AG04449 (cell line): ENCODE measurements at places on chromosomes 7 and 10.

DNA sequence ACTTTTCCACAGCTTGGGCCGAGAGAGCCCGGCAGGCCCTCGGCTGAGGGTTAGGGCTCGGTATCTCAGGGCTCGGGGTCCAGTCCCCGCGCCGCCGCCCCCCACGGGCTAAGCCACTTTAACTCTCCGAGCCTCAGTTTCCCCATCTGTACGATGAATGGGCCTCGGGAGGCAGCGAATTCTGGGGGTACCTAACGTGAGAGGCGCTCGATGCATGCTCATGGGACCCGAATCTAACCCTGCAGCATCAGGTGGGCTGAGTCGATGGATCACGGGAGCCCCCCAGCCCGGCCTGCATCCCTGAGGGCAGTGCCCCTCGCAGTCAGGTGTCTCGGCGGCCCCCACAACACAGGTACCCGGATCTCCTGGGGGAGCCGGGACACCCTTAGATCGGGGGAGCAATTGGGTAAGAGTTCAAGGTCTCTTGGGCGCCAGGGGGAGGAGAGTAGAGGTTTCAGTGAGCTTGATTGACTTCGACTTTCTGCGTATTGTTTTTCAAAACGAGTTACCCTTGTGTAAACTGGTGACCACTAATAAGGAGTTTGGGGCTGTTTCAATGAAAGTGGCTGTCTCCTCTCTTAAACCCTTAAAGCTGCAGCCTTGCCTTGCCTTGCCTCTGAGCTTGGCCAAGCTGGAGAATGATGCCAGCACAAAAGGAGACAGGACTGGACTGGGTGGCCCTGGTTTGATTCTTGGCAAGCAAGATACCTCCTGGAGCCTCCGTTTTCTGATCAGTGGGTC, 631 bp downstream of the POR start:
- no peak for DNase-seq

DNA sequence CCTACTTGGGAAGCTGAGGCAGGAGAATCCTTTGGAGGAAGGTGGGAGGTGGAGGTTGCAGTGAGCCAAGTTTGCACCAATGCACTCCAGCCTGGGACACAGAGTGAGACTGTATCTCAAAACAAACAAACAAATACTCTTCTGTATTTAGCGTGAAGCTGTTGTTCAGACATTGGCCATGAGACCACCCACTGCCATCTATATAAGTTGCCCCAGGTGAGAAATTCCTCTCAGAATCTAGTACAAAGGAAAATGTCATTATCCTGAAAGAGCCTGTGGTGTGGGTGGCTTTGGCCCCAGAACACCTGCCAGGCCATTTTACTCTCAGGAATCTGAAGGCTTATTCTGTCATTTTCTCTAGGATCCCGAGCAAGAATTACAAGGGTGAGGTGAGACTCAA, 4.0 kb upstream of the FRMD4A start:
- DNase-seq = no peak

GRCh38 chr10:66586073-66586472, 339.8 kb upstream of the LRRTM3 start:
- no peak for DNase-seq

DNA sequence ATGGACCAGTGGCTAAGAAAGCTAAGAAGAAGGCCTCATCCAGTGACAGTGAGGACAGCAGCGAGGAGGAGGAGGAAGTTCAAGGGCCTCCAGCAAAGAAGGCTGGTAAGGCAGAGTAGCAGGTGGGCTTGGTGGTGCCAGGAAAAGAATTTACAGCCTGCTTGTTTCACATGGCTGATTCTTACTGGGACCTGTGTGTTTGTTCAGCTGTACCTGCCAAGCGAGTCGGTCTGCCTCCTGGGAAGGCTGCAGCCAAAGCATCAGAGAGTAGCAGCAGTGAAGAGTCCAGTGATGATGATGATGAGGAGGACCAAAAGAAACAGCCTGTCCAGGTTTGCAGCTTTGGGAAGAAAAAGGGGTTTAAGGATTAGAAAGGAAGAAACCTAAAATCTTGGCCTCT, 5.0 kb downstream of the NOLC1 start:
- no peak for DNase-seq

DNA sequence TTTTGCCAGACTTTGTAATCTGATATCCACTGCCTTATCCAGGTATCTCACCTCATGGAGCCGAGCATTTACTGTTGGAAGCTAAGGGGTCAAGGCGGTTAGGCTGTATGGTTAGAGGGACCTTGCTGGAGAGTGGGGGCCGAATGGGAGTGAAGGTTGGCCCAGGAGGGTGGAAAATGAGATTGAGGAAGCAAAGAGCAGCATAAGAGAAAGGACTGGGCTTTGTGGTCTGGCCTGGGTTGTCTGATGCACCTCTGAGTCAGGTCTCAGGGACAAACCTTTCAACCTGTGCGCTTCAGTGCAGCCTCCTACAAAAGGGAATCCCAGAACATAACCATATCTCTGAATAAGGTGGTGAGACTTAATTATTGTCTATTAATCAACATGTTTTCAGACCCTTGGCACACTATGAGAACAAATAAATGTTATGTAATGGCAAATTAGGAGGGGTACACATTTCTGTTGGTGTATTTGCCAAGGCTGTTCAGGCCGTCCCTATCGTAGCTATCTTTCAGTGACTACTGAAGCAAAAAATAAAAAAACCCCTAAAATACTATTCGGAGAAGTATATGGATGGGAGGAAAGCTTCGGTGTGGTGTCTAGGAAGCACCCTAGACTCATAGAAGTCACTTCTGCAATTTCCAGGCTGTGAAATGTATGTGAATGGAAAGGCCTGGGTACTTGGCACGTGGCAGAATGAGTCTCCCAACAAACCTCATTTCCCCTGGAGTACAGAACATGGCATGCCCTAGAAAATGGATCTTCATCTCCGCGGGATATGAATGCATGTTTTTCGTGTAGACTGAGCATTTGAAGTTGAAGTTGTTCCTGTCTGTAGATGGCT, 4.3 kb downstream of the CAMK1D start:
- no peak for DNase-seq

DNA sequence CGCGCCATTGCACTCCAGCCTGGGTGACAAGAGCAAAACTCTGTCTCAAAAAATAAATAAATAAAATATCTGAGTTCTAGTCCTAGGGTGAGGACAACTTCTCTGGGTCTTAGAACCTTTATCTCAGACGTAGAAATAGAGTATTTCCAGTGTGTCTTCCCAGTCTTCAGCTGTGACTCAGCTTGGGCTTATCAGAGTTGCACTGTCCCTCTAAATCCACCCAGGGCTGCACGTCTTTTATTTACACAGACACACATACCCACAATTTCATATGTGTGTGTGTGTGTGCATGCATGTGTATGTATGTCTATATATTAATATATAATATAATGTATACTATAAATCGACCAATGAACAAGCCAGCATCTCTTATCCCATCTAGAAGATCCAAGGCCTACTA, 13.0 kb upstream of the PDIA4 start:
- DNase-seq = no peak

GRCh38 chr7:91850455-91850854, 30.0 kb downstream of the MTERF1 start:
- no peak for DNase-seq

DNA sequence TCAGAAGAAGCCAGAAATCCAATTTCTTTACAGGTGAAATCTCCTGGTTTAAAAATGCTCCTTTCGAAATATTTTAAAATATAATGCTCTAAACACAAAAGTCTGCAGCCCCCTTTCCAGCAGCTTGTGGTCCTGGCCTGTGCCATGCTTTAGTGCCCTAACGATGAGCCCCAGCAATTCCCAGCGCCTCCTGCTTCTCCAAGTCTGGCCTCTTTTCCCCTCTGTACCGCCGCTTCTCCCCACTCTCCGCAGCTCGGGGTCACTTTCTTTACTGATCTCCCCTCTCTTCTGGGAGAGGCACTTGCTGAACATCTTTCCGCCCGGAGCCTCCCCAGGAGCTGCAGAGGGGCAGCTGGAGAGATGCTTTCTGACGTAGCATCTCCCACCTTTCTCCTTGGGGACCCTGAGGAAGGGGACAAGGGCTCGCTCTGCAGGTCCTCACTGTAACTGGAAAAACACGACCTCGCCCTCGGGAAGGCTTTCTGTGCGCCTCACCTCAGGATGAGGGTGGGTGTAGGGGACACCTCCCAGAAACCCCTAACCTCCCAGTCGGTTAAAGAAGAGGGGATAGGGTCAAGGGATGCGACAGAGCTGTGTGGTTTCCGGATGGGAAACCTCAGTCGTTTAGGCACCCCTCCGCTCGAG, 565 bp upstream of the INA start:
- DNase-seq = no peak

- DNase-seq = no peak
These were observed 164.6 kb downstream of the USP6NL start for GRCh38 chr10:11446864-11447263.

GRCh38 chr7:63080831-63081230, 917.8 kb upstream of the ZNF722 start:
- no peak for DNase-seq
